ENCODE measurements at places on chromosomes 2 and 18.

DNA sequence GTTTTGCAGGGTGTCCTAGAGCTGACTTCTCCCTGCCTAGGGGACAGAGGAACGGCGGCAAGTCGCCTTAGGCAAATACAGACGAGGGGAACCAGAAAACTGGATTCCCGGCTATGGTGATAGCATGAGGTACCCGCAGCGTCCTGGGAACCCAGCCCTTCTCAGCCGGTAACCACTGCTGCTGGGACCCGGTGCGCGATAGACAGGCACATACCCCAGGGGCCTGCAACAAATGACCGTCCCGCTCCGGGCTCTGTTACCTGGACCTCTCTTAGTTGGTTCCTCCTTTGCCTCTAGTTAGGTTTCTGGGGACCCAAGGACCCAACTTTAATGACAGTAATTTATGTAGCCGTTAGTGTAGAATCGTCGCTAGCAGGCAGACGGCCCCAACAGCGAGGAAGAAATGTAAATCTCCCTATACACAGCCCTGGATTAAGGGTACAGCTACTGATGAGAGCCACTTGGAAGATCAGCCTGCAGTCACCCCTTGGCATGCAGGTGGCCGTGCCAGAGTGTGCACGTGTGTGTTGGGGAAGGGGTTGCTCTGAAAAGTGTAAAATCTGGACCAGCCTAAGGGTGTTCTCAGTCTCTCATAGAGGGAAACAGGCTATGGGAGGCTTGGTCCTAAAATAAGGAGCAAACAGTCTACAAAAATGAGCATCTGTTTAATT is 819 bp upstream of the SERPINE2 start:
- no peak for DNase-seq
- no peaks in the 10 kb centered on the region for H3K36me3 ChIP-seq
- no peak overlapping the region for H3K27ac ChIP-seq
- peaks cover 37% of the 10 kb centered on the region for H3K27me3 ChIP-seq
- H3K4me3 ChIP-seq: no peak overlapping the region

- no peak overlapping the region for H3K4me3 ChIP-seq
- no peaks in the 10 kb centered on the region for H3K27me3 ChIP-seq
- H3K4me1 ChIP-seq: no peaks in the 10 kb centered on the region
- no peak for DNase-seq
Measured at GRCh38 chr18:72868585-72869225, 918 bp upstream of the NETO1 start.

DNA sequence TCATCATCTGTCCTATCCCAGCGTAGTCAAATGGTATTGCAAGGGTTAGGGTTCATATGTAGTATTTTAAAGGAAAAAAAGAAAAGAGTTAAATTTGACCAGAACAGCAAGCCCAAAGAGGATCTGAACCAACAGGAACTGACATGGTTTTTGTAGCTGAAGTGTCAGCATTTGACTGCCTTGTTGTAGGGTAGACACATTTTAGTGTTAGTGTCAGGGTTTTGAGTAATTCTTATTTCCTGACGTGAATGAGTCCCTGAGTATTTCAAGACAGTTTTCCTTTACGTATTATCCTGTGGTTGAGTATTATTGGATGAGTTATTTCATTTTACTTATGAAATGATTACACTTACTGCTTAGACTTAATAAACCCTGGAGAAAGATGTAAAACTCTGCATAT is 173.3 kb upstream of the ZEB2 start:
- no peak overlapping the region for H3K27ac ChIP-seq
- no peaks in the 10 kb centered on the region for H3K36me3 ChIP-seq
- no peaks in the 10 kb centered on the region for H3K4me1 ChIP-seq
- DNase-seq: no peak
- H3K27me3 ChIP-seq: no peaks in the 10 kb centered on the region

DNA sequence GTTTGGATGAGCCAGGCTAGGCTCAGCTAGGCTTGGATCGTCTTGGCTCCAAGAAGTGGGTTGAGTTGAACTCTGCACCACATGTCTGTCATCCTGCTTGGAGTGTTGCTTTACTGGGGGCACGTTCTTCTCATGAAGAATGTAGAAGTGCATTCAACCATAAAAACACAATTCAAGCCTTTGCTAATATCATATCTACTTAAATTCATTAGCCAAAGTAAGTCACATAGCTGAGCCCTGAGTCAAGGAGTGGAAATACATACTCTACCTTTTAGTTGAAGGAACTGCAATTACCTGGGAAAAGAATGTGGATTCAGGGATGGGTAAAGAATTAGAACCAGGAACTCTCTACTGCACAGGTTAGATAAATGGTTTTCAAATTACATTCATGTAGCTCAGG is 360.4 kb upstream of the KCNH7 start:
- no peak overlapping the region for H3K27ac ChIP-seq
- H3K27me3 ChIP-seq: no peaks in the 10 kb centered on the region
- no peaks in the 10 kb centered on the region for H3K36me3 ChIP-seq
- no peak for DNase-seq
- no peak overlapping the region for H3K4me3 ChIP-seq

DNA sequence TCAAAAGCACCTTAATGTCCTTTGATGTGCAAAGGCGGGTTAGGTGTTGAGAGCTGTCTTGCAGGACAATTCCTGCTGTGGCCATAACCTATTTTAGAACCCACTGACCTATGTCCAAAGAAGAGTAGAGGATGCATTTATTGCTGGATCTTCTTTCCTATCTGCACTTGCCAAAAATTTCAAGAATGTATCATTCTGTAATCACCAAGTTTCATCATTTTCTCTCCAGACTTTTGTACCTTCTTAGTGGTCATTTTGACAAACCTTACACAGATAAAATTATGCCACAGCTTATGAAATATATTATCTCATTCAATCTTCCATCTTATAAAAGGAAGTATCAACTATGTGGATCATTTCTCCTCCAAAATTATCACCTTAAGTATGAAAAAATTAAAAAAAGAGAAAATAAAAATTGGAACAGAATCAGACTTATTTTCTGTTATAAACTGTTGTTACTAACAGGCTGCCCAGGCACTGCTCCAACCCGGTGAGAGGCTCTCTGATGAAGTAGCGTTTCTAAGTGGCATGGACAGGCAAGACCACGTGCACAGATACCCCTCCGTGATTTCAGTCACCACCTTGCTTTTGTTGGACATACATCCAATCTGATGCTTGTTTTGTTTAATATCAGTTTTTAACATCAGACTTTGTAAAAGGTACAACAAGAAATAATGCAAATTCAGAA is 559.9 kb upstream of the ID2 start:
- no peaks in the 10 kb centered on the region for H3K36me3 ChIP-seq
- no peaks in the 10 kb centered on the region for H3K4me1 ChIP-seq
- no peak overlapping the region for H3K27ac ChIP-seq
- no peak overlapping the region for H3K4me3 ChIP-seq
- no peak for DNase-seq
- H3K27me3 ChIP-seq: no peaks in the 10 kb centered on the region

DNA sequence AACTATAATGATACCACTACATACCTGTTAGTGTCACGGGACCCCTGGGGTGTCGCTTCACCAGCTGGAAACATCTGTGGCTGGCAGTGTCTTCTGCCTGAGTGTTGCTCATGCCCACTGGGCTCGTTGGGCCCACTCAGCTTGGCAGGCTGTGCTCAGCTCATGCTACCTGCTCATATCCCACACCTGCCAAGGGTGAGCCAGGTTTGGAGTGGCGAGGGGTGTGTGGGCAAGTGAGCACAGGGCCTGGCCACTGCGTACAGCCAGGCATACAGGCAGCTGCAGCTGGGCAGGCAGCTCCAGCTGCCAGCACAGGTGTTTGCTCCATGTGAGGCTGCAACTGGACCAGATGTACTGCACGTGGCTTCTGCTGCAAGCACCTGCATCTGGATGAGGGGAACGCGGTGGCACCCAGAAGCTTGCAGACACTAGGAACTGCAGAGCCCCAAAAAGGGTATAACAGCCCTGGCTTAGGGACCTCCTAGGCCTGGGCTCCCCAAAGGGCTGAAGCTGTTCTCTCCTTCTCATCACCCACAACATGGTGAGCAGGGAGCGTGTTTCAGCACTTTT is 70.1 kb downstream of the SUCLG1 start:
- H3K4me3 ChIP-seq: no peak overlapping the region
- H3K27me3 ChIP-seq: peaks cover 23% of the 10 kb centered on the region
- no peak for DNase-seq
- no peaks in the 10 kb centered on the region for H3K4me1 ChIP-seq

DNA sequence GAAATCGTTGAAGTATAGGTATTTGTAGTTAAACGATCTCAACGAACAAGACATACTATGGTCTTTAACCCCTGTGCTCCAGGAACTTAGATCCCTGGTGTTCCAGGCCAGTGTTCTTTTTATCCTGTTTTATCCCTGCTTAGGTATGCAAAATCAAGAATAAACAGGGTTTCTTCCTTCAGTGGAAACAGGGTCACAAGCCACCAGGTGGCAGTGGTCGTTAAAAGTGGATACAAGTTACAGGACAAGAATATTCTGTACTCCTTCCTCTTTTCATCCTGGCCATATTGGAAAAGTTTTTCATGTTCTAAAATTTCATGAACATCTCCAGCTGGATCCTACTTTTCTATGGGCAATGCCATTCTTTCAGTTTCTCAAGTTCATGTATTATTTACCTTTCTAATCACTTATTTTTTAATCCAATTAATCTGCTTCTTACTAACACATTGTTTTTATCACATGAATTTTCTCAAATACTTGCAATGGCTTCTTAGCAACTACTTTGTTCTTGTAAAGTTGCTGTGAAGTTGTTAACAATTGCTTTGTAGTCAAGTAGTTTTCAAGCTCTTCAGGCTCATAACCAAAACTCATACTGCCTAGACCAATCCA is 16.4 kb upstream of the HNMT start:
- H3K36me3 ChIP-seq: no peaks in the 10 kb centered on the region
- no peaks in the 10 kb centered on the region for H3K4me1 ChIP-seq
- no peak overlapping the region for H3K27ac ChIP-seq
- no peaks in the 10 kb centered on the region for H3K27me3 ChIP-seq

GRCh38 chr2:189933911-189934399 is 128.6 kb downstream of the MSTN start:
- H3K4me1 ChIP-seq: no peaks in the 10 kb centered on the region
- no peaks in the 10 kb centered on the region for H3K27me3 ChIP-seq
- no peak overlapping the region for H3K4me3 ChIP-seq
- no peak overlapping the region for H3K27ac ChIP-seq
- H3K36me3 ChIP-seq: no peaks in the 10 kb centered on the region

DNA sequence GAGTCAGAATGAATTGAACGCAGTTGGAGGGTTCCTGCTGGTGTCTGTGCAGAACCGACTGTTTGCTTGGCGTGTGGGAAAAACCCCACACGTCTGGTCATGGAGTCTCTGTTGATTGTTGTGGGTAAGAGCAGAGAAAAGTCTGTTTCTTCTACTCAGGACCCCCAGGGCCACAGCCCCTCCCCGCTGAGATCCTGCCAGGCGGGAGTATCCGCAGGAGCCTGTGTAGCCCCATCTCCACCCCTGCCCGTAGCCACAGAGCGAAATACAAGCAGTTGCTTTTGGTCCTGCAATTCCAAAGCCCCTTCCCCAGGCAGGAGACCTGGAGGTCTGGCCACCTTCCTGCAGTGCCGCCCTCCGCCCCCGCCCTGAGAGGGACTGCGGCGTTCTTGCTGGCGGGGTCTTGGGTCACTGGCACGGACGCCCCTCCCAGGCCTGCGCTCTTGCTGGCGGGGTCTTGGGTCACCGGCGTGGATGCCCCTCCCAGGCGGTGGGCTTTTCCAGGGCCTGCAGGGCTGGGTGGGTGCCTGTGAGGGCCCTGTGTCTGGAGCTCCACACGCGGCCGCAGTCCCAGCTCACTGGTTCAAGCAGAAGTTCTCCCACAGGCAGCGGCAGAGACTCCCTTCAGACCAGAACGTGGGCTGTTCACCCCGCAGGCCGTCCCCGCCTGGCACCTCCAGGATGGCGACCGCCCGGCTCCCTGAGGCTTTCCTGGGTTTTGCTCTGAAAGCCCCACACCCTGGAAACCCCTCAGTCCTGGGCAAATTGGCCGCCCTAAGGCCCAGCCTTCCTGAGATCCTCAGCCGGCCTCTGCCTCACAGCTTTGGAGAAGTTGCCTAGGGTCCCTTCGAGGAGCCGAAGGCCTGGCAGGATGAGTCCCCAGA is 76.0 kb upstream of the CTDP1 start:
- H3K36me3 ChIP-seq: no peaks in the 10 kb centered on the region
- no peaks in the 10 kb centered on the region for H3K27me3 ChIP-seq
- H3K4me3 ChIP-seq: no peak overlapping the region
- H3K4me1 ChIP-seq: no peaks in the 10 kb centered on the region
- H3K27ac ChIP-seq: no peak overlapping the region

GRCh38 chr2:68715353-68716041 is 19.1 kb upstream of the ARHGAP25 start:
- peak; percentile 26 for DNase-seq
- no peaks in the 10 kb centered on the region for H3K36me3 ChIP-seq
- peaks cover 59% of the 10 kb centered on the region for H3K4me1 ChIP-seq

- no peaks in the 10 kb centered on the region for H3K27me3 ChIP-seq
- no peaks in the 10 kb centered on the region for H3K36me3 ChIP-seq
Measured at GRCh38 chr18:58484989-58485981, 143.6 kb downstream of the ALPK2 start.

GRCh38 chr18:63255435-63255834 is 64.1 kb downstream of the BCL2 start:
- no peak for DNase-seq
- H3K27me3 ChIP-seq: no peaks in the 10 kb centered on the region
- H3K4me3 ChIP-seq: no peak overlapping the region
- peaks cover 14% of the 10 kb centered on the region for H3K36me3 ChIP-seq
- no peak overlapping the region for H3K27ac ChIP-seq

GRCh38 chr2:178297091-178297411 is 102.7 kb downstream of the OSBPL6 start:
- no peaks in the 10 kb centered on the region for H3K36me3 ChIP-seq
- no peak overlapping the region for H3K4me3 ChIP-seq
- no peaks in the 10 kb centered on the region for H3K4me1 ChIP-seq
- no peak for DNase-seq
- peaks cover 4% of the 10 kb centered on the region for H3K27me3 ChIP-seq

DNA sequence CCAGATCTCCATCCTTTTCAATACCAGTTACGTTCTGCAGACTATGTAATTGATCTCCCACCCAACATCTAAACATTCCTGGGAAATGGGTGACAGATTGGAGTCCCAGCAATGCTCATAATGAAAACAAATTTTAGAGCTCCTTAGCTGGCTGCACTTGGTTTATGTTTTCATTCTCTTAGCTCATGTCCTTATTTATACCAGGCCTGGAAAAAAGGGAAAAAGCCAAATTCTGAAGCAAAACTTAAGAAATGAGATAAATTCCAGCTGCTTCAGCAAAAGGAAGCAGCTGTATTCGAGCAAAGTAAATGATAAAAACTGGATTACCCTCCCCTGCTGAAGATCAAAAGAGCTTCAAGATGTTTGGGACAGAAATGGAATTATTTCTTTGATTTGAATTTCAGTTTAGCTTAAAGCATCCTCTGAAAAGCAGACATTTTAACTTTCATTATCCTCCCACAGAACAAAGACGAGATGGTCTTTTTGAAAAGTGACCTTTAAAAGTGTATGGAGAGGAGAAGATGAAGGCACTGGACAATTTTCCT is 196.5 kb upstream of the THUMPD2 start:
- H3K36me3 ChIP-seq: no peaks in the 10 kb centered on the region
- no peaks in the 10 kb centered on the region for H3K27me3 ChIP-seq
- no peak overlapping the region for H3K4me3 ChIP-seq
- DNase-seq: no peak
- H3K27ac ChIP-seq: no peak overlapping the region

- peaks cover 8% of the 10 kb centered on the region for H3K36me3 ChIP-seq
- no peaks in the 10 kb centered on the region for H3K4me1 ChIP-seq
- H3K4me3 ChIP-seq: no peak overlapping the region
- no peak for DNase-seq
Measured at GRCh38 chr2:3278521-3279218, 98.9 kb downstream of the EIPR1 start.

- no peak for DNase-seq
- H3K27ac ChIP-seq: no peak overlapping the region
- H3K4me3 ChIP-seq: no peak overlapping the region
- no peaks in the 10 kb centered on the region for H3K27me3 ChIP-seq
Measured at GRCh38 chr2:238087211-238087610, 12.9 kb upstream of the ESPNL start.

Measured in CD4-positive, CD25-positive, alpha-beta regulatory T cell (primary cell).